Amygdala (tissue), 56 donors: ENCODE measurements at places on chromosomes 11 and 22.

GRCh38 chr11:67581469-67581868 lies 2.1 kb upstream of the GSTP1 start:
- DNase-seq = no peak

- no peak for DNase-seq
Measured at GRCh38 chr11:17169876-17170275, 37.9 kb downstream of the PIK3C2A start.

DNA sequence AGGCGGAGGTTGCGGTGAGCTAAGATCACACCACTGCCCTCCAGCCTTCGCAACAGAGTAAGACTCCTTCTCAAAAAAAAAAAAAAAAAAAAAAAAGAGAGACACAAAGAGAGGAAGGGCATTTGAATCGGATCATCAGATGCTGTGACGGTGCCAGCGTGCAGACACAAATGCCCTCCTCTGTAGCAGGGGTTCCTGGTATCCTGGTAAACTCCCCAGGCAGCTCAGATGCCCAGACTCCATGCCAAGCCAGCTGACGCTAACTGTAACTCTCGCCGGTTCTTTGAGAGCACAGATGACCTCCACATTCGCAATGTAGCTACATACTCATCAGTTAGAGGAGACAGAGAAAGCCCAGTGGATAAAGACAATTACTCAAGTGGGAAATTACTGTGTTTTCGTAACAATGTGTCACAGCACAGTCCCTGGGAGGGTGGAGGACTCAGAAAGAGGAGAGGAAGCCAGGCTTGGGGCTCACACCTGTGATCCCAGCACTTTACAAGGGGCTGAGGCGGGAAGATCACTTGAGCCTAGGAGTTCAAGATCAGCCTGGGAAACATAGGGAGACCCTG lies 153.1 kb downstream of the BRD1 start:
- no peak for DNase-seq

- DNase-seq = no peak
Measured at GRCh38 chr11:12144330-12145174, 34.2 kb downstream of the MICAL2 start.

DNA sequence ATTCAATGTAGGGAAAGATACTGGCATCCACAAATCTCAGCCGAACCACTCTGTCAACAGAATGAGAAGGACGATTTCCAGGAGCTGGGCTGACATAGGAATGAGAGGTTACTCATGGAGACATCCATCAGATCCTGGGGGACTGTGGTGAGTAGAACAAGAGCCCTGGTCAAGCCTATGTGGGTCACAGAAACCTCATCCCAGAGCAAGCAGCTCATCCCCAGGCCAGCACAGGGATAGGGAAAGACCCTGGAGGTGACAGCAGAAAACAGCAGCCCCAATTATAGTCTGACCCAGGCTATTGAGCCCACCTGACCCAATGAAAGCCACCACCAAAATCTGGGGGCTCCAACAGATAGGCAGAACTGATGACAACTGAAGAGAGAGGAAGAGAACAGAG lies 128.0 kb upstream of the SERPIND1 start:
- no peak for DNase-seq

GRCh38 chr11:95931916-95932315 lies 8.0 kb upstream of the MTMR2 start:
- no peak for DNase-seq

- DNase-seq = no peak
Measured at GRCh38 chr22:46936378-46936903, 174.0 kb downstream of the TBC1D22A start.

- no peak for DNase-seq
Measured at GRCh38 chr11:87215236-87215635, 177.5 kb downstream of the TMEM135 start.

DNA sequence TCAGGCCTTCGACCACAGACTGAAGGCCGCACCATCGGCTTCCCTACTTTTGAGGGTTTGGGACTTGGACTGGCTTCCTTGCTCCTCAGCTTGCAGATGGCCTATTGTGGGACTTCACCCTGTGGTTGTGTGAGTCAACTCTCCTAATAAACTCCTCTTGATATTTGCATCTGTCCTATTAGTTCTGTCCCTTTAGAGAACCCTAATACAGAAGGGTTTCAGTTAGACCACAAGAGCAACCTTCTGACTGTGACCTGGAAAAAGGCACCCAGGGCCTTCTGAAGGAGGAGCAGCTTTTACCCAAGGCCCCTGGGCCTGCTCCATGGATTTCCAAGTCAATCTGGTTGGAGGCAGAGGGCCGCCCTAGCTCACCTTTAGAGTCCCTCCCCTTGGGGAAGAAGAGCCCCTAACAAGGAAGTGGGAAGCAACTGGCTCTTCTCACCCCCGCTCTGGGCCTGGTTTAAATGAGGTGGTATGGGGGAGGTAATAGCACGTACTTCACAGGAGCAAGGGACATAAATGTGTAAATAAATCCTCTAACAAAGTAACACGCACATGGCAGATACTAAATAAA lies 11.2 kb upstream of the CHST1 start:
- no peak for DNase-seq

- no peak for DNase-seq
Measured at GRCh38 chr11:119051440-119052162, 5.4 kb downstream of the HYOU1 start.

DNA sequence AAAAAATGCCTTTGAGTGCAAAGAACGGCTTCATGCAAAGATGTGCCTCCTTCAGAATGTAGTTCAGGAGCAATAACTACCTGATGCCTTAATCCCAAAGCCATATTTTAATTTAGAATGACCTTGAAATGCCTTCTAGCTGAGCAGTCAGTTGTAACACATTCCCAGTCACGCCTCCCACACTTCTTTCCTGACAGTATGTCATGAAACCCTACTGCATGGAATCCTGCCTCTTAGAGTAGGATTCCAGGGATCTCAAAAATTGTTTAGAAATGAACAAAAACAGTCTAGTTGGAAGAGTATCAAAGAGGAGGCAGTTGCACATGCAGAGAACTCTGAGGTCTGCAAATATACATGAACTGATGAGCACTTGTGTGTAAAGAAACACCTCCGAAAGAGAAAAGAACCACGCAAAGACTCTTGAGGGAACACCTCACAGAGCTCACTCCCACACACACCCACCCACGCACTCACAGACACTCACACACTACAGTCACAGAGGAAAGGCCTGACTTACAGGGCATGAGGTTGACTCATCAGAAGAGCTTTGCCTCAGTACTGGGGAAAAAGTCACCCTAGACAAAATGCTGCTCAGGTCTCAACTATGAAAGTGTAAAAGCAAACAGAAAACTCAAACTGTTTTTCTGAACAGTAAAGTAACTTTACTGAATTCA lies 77.4 kb downstream of the GGTLC2 start:
- no peak for DNase-seq

DNA sequence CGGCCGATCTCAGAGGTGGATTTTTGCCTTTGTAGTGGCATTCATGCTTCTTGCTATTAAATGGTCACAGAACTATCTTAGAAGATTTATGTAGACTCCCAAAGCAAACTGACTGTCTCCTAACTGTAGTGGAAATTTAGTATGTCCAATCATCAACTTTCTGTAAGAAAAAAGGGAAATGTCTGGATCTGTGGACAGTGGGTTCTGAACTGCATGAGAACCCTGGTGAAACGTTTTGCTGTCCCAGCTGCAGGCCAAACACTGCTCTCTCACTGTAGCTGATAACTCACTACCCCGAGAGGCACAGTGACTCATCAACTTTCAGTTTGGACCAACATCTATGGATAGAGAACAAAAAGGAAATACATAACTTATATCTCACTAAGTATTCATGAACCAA lies 387.1 kb downstream of the SOX6 start:
- DNase-seq = no peak

DNA sequence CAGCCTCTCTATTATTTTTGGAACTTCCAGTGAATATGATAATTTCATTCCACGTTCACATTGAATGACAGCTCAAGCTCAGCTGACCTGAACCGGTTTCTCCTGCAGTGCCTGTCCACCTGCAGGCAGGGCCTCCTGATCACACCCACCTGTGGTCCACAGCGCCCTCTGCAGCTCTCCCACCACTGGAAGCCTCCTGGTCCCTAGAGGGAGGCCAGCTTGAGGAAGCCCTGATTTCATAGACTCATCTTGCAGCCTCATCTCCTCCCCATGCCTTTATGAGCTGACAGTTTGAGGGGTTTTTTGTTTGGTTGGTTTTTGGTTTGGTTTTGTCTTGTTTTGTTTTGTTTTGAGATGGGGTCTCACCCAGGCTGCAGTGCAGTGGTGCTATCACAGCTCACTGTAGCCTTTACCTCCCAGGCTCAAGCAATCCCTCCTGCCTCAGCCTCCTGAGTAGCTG lies 29.9 kb upstream of the MALAT1 start:
- DNase-seq = no peak

GRCh38 chr22:22076361-22076760 lies 93.8 kb upstream of the TOP3B start:
- no peak for DNase-seq

DNA sequence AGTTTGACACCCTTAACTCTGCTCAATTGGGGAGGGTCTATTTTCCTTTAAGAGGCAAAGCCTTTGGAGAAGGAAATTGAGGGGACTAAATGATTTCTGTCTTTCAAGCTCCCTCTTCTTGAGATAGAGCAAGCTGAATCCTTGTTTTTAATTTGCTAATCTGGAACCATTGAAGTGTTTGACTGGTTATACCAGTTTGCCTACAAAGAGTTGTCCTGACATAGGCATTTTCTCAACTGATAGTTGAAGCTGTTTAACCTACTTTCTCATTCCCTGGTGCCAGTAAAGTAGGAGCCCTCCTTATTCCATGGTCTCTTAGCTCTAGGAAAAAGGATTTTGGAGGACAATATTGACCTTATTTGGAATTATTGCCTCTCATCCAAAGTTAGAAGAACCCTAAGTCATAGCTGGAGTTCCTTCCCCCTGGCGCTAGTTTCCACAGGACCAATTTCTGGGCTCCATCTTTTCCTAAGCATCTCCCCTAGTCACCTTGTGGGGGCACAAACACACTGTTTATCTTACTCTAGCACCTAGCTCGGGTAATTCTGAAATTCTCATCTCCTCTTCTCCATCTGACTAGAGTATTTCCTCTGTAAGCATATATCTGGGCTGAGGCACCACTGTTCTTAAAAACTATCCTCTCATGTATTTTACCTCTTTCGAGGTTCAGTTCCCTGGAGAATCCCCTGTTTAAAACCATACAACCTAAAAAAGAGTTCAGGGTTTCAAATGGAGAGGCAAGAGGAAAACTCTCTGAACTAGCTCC lies 7.4 kb downstream of the ZDHHC5 start:
- DNase-seq = no peak

- DNase-seq = no peak
Measured at GRCh38 chr22:27752771-27753170, 48.8 kb downstream of the MN1 start.
